ENCODE measurements at places on chromosomes 2 and 18.

GRCh38 chr18:35174745-35175144, 66.1 kb upstream of the ZNF397 start:
- no peak for DNase-seq

GRCh38 chr2:233440714-233441113, 86.4 kb downstream of the DGKD start:
- no peak for DNase-seq

GRCh38 chr2:205787761-205788160, 105.5 kb downstream of the NRP2 start:
- no peak for DNase-seq

GRCh38 chr2:50840341-50841124, 191.4 kb downstream of the NRXN1 start:
- no peak for DNase-seq

GRCh38 chr2:234406085-234406484, 90.8 kb downstream of the ARL4C start:
- DNase-seq, result no peak

DNA sequence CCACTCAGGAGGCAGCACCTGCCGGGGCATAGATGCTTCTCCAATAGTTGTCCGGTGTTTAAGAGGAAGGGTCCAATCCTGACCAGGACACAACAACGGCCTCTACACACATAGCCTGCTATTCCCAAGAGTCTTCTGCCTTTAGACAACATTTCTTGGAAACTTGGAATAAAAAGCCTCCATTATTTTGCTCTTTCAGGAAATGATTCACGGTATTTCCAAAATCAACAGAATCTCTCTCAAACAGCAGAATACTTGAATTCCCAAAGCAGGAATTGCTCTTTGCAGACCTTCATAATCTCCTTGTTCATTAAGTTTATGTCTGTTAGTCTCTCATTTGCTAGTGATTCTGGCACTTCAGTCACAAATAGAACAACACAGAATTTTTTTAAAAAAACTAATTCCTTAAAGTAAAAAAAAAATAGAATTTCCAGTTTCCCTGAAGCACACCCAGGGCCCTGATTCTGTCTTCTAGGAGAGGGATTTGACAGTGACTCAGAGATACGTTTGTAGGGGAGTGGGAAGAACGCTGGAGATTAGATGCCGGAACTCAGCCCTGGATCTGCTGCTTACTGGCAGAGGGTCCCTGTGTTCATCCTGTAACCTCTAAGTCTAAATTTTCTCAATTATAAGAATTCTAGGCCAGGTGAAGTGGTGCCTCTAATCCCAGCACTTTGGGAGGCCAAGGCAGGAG, 74.7 kb downstream of the NAB1 start:
- DNase-seq, result no peak
